ENCODE measurements at places on chromosomes 12 and 14.
A peak's percentile ranks its signal among the peaks of the same experiment; 100 is the strongest.

- no peak for DNase-seq
These were observed 30.4 kb downstream of the NUAK1 start for GRCh38 chr12:106108185-106108835.

- DNase-seq: no peak
These were observed 599.5 kb downstream of the FLRT2 start for GRCh38 chr14:86129426-86129825.

DNA sequence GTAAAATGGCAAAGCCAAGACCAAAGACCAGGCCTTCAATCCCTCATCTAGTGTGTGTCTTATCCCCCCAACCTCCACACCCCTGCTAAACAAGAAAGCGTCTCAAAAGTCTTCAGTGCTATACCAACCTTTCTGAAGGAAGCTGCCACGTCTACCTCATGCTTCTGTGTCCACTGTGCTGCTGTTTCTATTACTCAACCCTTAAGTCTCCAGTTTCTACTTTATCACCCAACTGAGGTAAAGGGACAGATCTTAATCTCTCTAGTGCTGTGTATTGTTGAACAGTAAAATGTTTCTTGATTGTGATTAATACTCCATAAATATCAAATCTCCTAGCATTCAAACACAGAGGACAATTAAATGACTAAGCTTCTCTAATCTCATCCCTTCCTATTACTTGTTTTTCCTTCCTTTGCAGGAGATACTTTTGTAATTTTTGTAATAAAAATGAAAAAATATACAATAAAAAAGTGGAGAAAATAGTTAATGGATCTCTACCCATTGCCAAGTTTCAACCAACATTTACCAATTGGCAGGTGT is 23.3 kb downstream of the BTBD7 start:
- DNase-seq: no peak

DNA sequence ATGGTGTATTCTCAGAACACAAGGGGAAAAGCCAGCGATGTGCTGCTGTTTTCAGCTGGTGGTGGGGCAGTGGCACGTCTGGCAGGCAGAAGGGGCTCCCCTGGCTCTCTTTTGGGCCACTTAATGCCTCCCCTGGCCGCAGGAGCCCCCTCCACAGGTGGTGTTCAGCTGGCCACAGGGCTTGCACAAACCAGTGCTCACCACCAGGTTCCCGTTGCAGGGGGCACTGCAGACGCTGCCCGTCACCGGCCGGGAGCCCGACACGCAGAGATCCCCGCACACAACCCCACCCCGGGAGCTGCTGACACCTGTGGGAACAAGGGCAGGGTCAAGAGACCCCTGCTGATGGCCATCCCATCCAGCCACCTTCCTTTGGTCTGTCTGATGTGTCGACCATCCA is 6.7 kb downstream of the KRT83 start:
- no peak for DNase-seq

GRCh38 chr14:35866595-35867279 is 40.6 kb downstream of the BRMS1L start:
- DNase-seq: no peak

GRCh38 chr12:66653796-66654195 is 25.1 kb downstream of the GRIP1 start:
- DNase-seq: no peak

DNA sequence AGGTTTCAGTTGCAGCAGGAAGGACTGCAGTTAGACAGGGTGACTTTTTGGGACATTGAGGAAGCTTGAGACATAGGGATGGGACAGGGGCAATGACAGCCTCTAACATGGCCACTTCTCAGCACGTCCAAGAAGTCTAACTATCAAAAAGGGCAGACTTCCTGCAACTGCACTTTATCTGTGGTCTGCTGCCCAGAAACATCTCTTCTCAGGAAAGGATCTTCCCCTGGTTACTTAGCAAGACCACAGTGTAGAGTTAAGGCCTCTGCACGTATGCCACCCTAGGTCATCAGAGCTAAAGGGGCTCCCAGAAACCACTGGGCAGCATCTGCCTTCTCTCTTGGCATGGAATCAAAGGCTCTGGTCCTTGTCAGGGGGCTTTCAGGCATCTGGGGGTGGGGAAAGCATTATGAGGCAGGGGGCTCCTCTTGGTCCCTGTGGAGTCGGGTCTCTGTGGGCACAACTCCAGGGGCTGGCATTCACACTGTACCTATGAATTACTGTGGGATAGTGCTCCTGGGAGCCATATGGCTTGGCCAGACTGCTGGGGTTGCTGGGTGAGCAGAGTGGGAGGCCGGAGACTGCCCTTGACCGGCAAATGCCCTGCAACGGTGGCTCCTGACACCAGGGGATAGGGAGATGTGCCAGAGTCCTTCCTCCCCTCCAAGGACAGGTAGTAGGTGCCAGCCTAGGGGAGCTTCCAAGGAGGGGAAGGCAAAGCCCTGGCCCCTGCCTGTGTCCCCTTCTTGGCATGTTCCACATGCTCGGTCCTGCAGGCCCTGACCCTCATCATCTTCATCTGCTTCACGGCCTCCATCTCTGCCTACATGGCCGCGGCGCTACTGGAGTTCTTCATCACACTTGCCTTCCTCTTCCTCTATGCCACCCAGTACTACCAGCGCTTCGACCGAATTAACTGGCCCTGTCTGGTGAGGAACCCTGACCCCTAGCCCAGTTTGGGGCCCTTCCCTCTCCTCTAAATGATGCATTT is 1.0 kb downstream of the CMTM5 start:
- DNase-seq: no peak

DNA sequence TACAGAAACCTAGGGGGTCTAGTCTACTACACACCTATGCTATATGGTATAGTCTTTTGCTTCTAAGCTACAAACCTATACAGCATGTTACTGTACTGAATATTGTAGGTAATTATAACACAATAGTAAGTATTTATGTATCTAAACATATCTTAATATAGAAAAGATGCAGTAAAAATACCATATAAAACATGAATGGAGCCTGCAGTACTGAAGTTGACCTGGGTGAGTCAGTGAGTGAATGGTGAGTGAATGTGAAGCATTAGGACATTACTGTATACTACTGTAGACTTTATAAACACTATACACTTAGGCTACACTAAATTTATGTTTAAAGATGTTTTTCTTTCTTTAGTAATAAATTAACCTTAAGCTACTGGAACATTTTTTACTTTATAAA is 13.1 kb upstream of the ABCD2 start:
- DNase-seq: no peak

- no peak for DNase-seq
These were observed 4.3 kb downstream of the OSBPL8 start for GRCh38 chr12:76555231-76555767.

DNA sequence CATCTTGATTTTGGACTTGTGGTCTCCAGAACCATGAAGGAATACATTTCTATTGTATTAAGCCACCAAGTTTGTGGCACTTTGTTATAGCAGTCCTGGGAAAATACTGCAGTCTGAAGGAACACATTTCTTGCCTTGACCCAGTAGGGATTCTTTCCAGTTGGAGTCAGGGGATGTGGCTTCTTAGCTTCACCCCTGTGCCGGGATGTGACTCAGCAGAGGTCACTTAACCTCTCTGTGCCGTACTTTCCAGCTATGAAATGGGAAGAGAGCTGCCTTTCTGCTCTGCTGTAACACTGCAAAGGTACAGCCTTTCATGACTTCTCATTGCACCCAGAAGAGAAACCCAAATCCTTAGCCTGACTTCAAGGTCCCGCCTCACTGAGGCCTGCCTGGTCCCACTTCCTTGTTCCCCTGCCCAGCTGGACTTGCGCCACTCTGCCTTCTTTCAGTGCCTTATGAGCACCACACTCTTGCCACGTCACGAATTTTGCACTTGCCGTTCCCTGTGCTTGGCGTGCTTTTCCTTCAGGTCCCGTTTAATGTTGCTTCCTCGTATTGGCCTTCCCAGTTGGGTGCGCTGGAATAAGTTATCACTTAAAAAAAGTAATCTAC is 24.2 kb downstream of the CHST11 start:
- peak; percentile 77 for DNase-seq

DNA sequence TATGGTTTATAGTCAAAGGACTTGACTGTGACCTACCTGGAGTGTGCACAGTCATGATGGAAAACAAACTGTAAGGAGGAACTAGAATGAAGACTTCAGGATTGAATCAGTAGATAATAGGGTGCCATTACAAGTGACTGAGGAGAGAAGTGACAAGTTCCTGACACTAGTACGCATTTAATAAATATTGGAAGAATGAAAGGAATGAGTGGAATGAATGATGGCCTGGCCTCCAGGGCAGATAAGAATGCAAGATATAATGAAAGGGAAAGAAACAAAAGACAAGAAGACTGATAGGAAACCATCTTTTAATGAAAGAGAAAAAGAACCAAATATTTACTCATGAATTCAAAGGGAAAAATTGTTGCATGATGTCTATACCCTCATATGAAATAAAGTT is 44.7 kb upstream of the NEDD1 start:
- no peak for DNase-seq

DNA sequence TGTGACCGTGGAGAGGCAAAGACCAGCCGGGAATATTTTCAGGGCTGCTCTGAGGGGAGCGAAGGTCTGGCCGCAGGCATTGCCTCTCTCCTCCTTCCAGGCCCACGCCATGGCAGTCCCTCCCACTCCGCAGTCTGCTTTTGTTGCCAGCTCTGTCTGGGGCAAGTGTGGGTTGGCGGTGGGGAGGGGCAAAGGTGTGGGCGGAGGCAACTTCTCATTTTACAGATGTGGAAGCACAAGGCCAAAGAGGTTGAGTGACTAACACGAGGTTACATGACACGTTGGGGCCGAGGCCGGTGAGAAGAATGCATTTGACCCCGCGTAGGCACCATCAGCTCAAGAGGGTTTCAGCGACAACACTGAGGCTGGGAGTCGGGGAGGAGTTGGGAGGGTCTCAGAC is 6.1 kb upstream of the FAIM2 start:
- DNase-seq: no peak

GRCh38 chr12:28331130-28331529 is 140.9 kb downstream of the CCDC91 start:
- no peak for DNase-seq

DNA sequence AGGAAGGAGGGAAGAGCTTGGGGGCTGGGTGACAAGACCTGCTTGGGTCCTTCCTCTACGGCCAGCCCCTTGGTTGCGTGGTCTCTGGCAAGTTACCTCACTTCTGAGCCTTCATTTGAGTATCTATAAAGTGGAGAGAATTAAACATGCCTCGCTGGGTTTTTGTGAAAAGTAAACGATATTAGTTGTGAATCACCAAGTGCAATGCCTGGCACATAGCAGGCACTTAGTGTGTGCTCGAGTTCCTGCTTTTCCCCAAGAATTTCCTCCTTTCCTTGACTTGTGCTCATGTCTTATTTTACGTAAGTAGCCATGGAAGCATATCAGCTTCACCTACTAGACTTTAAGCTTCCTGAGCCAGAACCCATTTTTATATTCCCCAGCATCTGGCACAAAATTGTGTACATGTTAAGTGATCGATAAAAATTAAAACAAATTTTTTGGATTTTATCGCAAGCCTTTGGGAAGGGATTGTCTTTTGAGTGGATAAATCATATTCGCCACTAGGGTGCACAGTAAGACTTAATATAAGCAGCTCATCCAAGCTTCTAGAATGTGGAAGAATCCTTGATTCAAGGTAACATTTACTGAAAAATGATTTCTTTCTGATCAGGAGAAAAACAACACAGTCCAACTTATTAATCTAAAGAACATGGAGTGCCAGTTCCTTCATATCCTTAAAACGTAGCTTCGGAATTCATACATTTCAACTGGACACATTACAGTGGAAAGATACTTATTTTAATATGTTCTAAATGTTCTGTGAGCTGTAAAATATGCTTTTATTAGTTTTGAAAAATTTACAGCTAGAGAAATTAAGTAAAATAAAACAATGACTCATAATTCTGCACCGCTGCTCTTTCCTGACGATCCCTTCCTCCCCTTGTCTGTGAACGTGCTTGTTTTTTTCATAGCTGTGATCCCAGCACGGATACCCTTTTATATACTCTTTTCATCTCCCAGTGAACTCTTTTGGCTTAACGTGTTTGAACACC is 62.0 kb downstream of the SLC25A47 start:
- DNase-seq: no peak

DNA sequence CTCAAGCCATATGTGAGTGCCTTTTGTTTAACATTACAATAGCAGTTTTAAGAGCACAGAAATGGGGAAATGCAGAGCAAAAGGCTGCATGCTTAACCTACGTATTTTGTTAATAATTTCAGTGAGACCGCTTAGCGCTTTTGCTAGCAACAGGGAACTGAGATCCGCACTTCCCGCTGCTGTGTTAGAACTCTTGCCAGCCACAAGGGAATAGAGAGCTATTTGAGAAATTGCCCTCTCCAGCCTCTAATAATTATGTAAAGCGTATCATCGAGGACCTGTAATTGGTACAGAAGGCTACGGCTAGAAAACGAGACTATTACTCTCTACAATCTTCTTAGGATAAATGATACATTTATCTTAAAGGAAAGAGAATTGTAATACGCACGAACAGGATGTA is 205.2 kb upstream of the GRIP1 start:
- no peak for DNase-seq

DNA sequence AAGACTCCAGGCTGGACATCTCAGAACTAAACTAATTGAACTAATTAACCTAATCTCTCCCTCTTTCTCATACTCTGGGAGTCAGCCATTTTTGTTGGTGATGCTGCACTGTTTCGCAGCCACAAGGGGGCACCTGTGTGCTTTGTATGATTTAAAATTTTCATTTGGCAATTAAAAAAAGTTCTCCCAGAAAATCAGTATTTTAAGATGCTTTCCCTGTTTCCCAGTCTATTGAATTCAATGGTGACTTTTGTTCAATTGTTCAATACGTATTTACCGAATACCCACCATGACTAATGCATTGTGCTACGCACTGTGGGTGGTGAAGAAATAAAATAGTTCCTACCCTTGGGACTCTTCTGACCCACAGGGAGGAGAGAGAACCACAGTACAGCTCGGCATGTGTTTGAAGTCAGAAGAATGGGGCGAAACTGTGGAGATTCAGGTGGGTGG is 63.7 kb downstream of the ZNF664 start:
- no peak for DNase-seq

DNA sequence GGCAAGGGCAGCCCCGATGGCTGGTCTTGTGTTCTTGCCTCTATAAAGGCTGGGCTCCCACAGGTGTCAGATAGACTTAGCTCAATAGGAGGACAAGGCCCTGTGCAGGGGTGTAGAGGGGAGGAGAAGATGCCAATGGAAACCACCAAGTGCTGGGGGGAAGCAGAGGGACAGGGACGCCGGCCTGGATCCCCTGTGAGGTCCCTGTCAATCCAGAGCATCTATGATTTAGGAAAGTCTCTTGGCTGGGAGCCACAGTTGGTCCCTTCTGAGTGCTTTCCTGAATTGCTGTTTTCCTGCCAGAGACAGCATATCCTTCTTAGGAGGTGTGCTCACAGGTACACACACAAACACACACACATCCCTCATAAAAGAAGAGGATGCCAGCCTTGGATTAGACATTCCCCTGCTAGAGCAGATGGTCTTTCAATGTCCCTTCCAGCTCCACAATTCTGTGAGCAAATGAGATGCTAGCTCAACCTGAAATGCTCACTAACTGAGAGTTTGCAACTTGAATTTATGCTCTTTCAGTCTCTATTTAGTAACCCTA is 62.7 kb downstream of the TTC7B start:
- DNase-seq: no peak

- DNase-seq: no peak
These were observed 10.7 kb downstream of the FGF6 start for GRCh38 chr12:4434706-4435425.

GRCh38 chr12:97288531-97288930 is 174.1 kb upstream of the RMST start:
- no peak for DNase-seq

- peak; percentile 82 for DNase-seq
These were observed at the start of gene ANKRD13A for GRCh38 chr12:109998904-109999648. Gene ANKRD13A, plus strand, starts transcription at chr12:109999430. Its CDS starts 259 bp downstream, at chr12:109999689.

- DNase-seq: no peak
These were observed 2.1 kb downstream of the PLD4 start for GRCh38 chr14:104926619-104927431.
